Hippocampal formation (tissue), 2 donors: ENCODE measurements at places on chromosomes 7 and 10.

DNA sequence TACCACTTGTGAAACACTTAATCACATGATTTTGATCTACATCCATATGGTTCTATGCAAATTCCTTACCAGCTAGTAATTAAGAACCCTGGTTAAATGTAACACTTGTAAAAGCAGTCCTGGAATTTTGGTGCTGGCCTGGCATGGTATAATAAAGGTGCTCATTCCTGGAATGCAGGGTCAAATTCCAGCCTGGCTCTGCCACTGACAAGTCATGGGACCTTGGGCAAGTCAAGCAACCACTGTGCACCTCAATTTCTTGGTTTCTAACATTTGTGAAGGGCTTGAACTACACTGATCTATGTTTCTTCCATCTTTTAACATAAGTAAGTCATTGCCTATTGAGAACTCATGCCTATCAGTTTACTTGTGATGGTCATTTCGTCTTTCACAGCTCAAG lies 91.9 kb upstream of the PIK3CG start:
- DNase-seq = no peak

GRCh38 chr10:6074489-6075301 lies 12.5 kb upstream of the IL2RA start:
- no peak for DNase-seq

DNA sequence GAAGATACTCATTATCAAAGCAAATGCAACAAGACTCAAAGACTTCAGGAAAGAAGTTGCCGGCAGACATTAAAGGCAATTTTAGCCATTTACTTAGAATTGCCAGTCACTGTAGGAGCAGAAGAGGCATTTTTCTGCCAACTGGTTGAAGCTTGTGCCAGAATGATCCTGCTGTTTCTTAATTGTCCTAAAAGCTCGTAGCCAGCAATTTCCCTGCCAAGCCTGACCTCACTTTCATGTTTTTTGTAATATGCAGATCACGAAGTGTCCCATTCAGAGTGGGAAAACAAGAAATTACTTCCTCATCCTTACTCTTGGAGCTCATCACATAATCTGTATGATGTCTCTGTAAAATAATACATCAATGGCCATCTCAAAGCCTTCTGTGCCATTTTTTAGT lies 130.9 kb upstream of the ANKRD1 start:
- peak; percentile 56 for DNase-seq

GRCh38 chr10:78856421-78856820 lies 212.3 kb upstream of the ZMIZ1 start:
- DNase-seq = peak; percentile 85

GRCh38 chr10:98344589-98345038 lies 70.4 kb downstream of the PYROXD2 start:
- no peak for DNase-seq

- no peak for DNase-seq
Observed at GRCh38 chr10:98555021-98555619, 108.4 kb upstream of the HPS1 start.

- DNase-seq = no peak
Observed at GRCh38 chr10:16602104-16602775, 80.6 kb upstream of the C1QL3 start.

GRCh38 chr10:74213571-74214162 lies 62.6 kb downstream of the ADK start:
- DNase-seq = no peak

DNA sequence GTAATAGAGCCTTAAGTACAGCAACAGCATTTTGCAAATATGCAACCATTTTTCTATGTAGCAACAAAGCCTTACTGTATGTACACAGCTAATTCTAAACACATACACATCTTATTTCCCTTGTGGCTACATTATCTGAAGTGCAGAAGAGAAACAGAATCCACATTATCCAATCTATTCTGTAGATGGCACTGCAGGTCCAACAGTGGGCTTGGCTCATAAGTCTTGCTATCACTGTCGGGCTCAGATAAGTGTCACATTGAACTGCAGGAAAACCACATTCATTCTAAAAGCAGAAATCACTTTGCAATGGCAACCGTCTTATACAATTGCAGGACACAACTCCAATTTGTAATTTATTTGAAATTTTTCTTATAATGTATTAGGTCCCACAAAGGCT lies 109.8 kb upstream of the NOBOX start:
- peak; percentile 36 for DNase-seq

DNA sequence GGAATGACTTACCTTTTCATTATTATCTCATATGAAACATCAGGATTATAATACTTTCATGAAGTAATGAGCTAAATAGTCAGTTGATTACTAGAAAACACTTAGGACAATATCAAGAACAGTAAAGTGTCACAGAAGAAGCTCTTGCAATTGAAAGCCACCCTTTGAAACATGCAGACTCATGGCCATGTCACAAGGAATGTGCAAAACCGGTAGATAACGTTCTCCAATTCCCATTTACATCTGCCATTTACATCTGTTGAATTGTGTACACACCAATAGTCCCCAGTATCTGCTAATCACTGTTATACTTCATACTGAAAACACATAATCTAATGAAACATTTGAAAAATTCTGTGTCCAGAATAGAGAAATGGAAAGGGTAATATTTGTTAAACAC lies 237.5 kb downstream of the CREB5 start:
- no peak for DNase-seq

- DNase-seq = no peak
Observed at GRCh38 chr10:123962756-123963530, 71.3 kb upstream of the CPXM2 start.

DNA sequence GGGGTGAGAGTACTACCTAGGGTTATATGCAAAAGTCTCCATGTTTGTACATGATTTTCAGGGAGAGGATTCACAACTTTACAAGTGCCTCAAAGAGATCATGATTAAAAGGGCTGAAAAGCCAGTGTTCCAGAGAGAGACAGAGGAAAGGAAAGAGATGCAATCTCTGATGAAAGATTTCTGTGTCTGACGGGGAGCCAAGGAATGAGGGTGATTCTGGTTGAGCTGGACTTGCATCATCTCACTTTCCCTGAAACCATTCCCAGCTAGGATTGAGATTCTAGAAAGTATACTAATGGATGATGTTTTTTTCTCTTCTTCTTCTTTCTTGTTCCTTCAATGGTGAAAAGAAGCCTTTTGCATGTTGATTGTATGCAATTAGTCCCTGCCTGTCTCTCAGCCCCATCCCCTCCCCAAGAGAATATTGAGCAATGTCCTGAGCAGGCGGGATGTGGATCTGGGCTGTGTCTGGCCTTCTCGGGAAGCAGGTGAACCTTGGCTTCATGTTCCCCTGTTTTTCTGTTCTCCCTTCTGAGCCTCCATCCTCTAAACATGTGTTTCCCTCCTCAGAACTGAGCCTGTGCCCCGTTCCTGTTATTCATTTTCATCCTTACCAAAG lies 186.1 kb downstream of the ZNF365 start:
- DNase-seq = no peak

DNA sequence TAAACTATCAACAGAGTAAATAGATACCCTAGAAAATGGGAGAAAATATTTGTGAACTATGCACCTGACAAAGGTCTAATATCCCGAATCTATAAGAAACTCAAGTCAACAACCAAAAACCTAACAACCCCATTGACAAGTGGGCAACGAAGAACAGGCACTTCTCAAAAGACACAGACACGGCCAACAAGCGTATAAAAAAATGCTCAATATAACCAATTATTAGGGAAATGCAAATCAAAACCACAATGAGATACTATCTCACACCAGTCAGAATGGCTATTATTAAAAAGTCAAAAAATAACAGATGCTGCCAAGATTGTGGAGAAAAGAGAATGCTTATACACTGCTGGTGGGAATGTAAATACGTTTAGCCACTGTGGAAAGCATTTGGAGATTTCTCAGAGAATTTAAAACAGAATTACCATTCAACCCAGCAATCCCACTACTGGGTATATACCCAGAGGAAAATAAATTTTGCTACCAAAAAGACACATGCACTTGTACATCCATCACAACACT lies 63.2 kb upstream of the CAV2 start:
- no peak for DNase-seq

DNA sequence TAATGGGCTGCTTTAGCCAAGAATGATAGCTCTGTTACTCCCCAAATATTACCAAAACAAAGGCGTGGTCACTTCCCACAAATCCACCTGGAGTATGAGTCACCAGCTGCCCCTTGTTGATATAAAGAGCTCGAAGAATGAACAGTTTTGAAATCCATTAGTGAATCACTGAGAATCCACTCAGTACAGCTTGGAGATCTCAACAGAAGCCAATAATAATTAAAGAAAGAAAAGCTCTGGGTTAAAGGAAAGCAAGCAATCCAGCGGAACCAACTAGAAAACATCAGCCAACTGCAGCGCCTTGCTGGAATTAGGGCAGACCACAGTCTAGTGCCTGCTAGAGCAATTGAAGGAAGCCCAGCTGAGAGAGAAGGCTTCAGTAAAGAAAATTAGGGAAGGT lies 576.0 kb upstream of the C7orf33 start:
- DNase-seq = no peak

- DNase-seq = no peak
Observed at GRCh38 chr7:157292770-157293412, 43.9 kb upstream of the DNAJB6 start.

DNA sequence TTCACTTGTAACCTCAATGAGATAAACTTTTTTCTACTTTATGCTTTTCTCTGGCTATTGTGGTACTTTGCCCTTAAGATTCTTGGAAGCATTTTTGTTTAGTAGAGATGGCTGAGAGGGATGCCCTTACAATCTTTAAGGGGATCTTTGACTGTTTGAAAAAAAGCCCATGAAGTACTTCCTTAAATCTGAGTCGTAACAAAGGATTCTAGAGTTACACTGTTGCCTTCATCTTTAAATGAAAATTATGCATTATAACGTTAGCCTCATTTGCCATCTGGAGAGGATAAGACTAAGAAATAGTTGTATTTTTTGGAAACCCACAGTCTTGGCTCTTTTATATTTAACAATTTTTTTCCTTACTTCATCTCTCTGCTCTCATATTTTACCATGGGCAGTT lies 37.8 kb upstream of the FZD1 start:
- DNase-seq = no peak

GRCh38 chr10:43255634-43256431 lies 11.0 kb downstream of the RASGEF1A start:
- no peak for DNase-seq

DNA sequence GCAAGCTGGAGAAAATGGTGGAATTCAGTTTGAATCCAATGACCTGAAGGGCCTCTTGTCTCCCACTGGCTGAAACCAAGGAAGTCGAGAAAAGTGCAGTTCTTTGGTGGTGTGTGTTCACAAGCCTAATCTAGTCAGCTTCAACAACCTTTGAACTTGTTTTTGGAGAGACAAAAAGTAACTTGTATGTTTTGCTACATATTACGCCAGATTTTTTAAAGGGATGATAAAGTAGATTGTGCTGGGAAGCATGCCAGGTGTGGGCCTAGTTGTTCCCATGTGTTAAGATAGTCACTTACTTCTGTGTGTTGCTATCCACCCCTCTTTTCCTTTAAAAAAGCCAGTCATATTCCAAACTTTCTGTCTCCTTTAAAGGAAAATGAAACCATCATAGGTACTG lies 79.7 kb upstream of the FAM3C start:
- no peak for DNase-seq

DNA sequence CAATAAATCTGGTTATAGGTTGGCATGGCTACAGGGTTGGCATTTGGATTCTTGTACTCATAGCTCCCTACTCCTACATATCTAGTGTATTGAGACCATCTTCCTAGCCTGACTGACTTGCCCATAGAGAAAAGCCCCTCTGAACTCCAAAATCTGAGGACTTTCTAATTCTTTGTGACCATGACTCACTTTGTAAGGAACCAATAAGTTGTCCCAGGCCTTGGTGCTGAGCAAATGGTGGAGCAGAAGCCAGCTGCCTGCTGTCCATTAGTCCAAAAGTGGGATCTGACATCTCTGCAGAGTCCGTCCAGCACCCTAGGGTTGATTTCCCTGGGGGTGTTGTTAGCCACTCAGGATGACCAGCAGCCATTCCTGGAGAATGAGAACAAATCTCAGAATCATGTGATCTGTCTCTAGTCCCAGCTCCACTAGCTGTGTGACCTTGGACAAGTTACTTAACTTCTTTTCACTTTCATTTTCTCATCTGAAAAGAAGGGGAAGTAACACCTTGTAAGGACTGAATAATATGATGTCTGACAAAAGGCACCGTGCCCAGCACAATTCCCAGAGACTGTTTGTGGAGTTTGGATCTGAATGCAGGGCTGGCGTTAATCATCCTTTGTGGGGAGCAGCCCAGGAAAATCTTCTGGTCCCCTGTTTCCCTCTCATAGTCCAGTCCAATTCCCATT lies 44.1 kb downstream of the MTURN start:
- no peak for DNase-seq

DNA sequence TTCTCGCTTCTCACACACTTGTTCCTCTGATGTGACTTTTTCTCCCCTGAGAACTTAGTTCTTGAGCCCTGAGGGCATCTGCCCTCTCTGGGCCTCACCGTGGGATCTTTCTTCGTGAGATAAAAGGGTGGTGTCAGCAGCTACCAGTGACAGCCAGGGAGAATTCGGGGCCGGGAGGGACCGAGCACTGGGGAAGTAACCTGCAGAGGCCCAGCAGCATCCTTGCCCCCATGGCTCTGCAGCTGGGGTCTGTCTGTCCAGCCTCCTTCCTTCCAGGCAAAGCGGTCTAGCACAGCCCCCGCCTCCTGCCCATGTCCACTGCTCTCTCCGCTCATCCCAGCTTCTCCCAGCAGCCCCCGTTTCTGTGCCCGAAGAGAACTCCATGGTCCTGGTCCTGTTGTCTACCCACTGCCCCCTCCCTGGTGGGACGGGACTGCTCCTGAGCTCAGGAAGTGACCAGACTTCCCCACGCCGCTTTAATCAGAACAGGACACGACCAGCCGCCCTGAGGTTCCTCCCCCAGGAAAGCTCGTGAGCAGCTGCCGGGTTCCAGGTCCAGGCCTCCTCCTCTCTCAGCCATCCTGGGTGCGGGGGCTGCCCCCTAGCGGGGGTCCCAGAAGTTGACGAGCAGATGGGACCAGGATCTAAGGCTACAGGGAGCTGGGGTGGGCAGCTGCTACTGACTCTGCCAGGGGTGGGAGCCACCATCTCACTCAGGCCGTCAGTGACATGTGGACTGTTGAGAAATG lies 187.5 kb downstream of the WDR37 start:
- DNase-seq = no peak

DNA sequence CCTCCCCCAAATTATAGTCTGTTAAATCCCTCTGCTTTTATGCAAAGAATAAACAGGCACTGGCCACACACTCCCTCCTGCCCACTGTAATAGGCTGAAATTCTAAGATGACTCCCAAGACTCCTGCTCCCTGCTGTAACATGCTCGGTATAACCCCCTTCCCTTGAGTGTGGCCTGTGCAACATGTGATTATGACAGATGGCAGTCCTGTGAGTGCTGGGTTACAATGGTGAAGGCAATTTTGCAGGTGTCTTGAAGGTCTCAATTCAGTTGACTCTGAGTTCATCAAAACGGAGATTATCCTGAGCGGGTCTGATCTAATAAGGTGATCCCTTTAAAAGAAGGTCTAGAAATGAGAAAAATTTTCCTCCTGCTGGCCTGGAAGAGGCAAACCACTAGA lies 55.9 kb downstream of the CREB3L2 start:
- no peak for DNase-seq

- DNase-seq = no peak
Observed at GRCh38 chr7:47776335-47776734, 171.9 kb downstream of the PKD1L1 start.

- no peak for DNase-seq
Observed at GRCh38 chr7:116617878-116618277, 54.1 kb upstream of the MET start.
